ENCODE measurements at places on chromosomes 5 and 9.

GRCh38 chr9:134950386-134951210 lies 32.9 kb upstream of the FCN1 start:
- DNase-seq, result no peak

DNA sequence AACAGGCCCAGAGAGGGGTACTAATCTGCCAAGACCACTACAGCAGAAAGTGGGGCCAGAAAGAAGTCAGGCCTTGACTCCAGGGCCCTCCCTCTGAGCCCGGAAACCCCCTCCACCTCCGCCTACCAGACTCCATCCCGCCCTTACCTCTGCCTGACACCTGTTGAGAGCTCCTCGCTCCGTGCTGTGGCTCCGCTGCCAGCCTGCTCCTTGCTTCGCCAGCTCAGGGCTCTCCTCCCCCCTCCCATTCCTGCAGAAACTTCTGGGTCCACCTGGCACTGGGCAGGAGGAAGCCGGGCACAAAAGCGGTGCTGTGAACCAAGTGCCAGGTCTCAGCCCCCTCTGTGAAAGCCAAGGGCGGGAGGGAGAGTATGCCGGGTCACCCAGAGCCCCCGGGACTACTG lies 6.4 kb upstream of the ST6GALNAC6 start:
- no peak for DNase-seq

DNA sequence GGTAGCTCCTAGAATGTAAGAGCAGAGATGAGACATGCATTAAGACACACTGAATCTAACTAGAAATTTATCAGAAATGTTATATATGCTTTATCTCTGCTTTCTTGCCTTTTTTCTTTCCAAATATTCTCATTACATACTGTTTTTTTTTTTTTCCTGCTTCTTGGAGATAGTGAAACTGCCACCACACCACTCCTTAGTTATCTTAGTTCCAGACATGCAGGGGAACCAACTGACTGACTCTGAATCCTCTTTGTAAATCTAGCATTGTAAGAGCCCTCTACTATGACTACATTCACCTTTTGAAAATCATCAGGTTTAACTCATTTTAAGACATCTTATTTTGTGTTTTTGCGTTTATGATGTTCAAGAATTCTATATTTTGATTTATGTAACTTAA lies 181.3 kb upstream of the ST8SIA4 start:
- no peak for DNase-seq

DNA sequence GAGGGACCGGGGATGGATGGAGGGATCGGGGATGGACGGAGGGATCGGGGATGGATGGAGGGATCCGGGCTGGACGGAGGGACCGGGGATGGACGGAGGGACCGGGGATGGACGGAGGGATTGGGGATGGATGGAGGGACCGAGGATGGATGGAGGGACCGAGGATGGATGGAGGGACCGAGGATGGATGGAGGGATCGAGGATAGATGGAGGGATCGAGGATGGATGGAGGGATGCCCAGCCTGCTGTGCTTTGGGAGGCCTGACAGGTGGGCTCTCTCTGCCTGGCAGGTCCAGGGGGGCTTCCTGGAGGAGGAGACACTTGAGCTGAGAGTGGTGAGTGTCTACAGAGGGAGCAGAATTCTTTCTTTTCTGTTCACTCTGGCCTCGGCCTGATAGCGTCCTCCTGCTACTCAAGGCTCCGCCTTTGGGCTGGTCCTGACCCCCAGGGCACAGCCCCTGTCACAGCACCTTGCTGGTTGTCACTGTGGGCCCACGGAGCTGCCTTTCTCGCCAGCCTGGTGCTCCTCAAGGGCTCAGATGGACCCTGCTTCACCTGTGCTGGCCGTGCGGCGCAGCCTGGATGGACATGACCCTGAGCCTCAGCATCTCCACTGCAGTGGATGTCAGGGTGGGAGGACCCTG lies 42.2 kb upstream of the RNF130 start:
- DNase-seq, result no peak

GRCh38 chr9:1515557-1515956 lies 465.4 kb downstream of the DMRT2 start:
- DNase-seq, result no peak

- no peak for DNase-seq
Observed at GRCh38 chr5:166509085-166509484, 1782.4 kb upstream of the WWC1 start.

- no peak for DNase-seq
Observed at GRCh38 chr5:160846642-160847041, 5.4 kb downstream of the ATP10B start.

All from memory B cell (primary cell).